ENCODE measurements at places on chromosomes 16 and 17.

GRCh38 chr17:37100231-37100630 lies 151.5 kb downstream of the AATF start:
- no peak for DNase-seq

- DNase-seq: no peak
Observed at GRCh38 chr17:1945621-1946020, 79.5 kb downstream of the RTN4RL1 start.

GRCh38 chr17:80356231-80356856 lies 58.6 kb upstream of the ENDOV start:
- DNase-seq: no peak

- DNase-seq: no peak
Observed at GRCh38 chr17:82911822-82912221, 72.0 kb upstream of the ZNF750 start.

- no peak for DNase-seq
Observed at GRCh38 chr17:56389356-56389755, 204.1 kb upstream of the NOG start.

- no peak for DNase-seq
Observed at GRCh38 chr17:81332914-81333528, 37.9 kb upstream of the SLC38A10 start.

DNA sequence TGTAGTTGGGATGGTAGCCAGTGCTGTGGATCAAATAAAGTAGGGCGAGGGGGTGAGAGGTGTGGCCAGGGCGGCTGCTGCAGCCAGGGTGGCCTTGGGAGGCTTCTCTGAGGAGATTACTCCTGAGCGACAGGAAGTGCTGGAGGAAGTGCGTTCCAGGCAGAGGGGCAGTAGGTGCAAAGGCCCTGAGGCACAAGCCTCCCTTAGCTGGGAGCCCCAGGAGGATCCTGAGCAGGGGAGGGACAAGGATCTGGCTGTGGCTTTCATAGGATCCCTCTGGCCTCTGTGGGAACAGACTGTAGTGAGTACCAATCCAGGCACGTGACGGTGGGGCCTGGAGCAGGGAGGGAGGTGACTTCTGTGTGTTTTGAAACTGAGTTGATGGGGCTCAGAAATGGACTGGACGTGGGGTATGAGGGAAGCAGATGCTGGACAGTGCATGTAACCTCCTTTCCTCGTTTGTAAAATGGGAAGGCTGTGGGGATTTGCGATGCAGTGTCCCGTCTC lies 2.8 kb downstream of the LLGL1 start:
- no peak for DNase-seq

GRCh38 chr16:11452298-11452697 lies 107.0 kb downstream of the RMI2 start:
- DNase-seq: no peak

DNA sequence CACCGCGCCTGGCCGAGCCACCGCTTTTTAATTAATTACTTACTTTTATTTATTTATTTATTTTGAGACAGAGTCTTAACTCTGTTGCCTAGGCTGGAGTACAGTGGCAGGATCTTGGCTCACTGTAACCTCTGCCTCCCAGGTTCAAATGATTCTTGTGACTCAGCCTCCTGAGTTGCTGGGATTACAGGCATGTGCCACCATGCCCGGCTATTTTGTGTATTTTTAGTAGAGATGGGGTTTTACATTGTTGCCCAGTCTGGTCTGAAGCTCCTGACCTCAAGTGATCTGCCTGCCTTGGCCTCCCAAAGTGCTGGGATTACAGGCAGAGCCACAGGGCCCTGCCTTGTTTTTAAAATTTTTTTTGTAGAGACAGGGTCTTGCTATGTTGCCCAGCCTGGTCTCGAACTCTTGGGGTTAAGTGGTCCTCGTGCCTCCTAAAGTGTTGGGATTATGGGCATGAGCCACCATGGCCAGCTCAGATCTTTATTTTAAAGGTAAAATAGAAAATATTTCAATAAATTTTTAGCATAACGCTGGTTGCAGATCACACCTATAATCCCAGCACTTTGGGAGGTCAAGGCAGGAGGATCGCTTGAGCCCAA lies 18.3 kb upstream of the NUDT16L1 start:
- no peak for DNase-seq

DNA sequence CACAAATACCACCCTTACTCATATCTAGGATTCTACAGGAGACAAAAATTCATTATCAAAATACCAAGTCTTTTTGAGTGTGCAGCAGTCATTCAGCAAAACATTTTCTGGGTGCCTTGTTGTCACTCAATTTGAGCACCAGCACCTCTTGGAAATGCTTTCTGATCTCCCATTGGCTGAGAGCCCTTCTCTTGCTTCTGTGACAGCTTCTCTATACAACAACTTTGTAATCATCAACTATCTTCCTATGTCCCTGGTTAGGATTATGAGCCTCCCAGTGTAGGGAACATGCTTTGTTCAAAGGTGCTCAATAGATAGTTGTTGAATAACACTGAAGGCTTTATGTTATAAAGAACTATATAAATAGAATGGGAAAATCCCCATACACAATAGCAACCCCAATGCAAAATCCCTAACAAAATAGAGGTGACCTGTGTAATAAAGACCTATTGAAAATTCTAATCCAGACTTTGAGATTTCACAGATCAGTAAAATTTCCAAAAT lies 10.3 kb upstream of the RAB11FIP4 start:
- DNase-seq: no peak

DNA sequence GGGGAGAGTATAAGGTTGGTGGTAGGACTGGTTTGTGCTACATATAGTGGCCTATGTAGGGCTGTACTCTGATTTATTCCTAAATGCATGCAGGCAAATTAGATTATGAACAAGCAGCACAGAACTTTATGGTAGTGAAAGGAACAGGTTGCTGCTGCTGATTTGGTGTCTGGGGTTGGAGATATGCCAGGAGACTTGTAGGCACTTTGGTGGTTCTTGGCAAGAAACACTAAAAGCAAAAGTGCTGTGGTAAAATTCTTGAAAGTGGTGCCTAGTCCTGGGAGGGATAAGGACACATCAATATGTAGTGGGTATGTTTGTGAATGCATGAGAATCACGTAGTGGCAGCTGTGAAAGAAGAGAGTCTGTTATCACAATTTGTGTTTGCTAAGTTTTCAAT lies 2126.0 kb downstream of the TP53TG3F start:
- no peak for DNase-seq

GRCh38 chr16:49854796-49855203 lies 1.1 kb downstream of the ZNF423 start:
- DNase-seq: no peak

- DNase-seq: no peak
Observed at GRCh38 chr17:79064026-79064425, 10.6 kb upstream of the ENGASE start.

- no peak for DNase-seq
Observed at GRCh38 chr16:4240624-4241023, 1.3 kb downstream of the SRL start.

DNA sequence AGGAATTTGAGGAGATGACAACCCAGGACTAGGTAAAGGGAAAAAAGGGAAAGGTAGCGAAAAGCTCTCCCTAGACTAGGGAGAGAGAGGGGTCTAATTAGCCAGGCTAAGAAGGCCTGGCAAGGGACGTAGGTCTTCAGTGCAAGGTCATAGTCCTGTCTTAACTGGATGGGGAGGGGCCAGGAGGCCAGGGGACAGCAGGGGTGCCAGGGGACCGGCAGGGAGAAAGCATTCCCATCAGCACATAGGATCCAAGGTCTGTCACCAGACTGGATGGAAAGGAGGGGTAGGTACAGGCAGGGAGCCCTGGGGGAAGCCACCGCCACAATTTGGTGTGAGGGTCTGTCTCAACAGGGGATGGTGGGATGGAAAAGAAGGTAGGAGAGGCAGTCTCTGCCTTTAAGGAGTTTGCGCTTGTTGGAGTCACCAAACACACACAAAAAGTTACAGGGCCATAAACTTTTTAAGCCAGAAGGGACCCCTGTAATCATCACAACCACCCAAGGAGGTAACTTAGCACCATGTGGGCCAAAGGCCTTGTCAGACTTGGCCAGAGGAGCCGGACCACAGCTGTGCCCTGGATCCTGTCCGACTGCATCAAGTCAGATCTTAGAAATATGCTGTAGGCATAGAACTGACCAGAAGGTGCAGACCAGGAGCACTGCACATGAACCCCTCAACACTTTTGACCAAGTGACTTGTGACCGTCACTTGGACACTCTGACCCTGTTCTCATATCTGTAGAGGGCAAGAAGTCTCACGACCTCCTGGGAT lies 10.0 kb downstream of the AXIN2 start:
- DNase-seq: no peak

DNA sequence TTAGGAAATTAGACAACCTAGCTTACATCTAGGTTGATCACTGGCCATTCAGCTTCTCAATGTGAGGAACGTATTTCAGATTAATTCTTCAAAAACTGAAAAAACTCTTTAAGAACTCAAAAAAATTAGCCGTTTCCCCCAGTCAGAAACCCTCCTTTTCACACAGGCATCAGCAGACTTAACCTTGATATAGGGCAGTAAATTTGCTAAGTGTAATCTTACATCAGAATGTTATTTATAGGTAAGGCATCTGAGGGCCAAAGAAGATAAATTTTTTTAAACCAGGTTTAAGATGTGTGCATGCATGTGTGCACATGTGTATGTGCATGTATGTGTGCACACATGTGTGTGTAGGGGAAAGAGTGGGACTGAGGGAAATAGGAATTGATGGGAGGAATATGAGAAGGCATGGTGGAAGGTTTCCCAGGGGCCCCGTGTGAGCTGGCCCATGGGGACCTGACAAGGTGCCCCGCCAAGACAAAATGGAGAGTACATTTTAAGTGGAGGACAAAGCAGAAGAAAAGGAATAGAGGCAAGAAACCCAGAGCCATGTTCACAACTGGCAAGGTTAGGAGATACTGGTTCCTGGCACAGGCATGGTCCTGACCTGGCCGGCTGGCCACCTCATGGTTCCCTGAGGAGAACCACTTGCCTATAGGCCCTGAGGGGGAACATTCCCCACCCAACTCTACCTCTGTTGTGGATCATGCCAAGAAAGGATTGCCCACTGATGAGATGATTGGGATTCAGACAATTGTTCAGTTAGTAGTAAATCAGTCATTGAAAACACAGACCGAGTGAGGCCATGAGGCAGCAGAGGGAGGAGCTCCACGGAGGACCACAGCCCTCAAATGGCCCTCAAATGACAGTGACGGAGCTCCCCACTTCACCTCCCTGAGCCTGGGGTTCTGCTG lies 33.0 kb downstream of the TEX2 start:
- DNase-seq: no peak

DNA sequence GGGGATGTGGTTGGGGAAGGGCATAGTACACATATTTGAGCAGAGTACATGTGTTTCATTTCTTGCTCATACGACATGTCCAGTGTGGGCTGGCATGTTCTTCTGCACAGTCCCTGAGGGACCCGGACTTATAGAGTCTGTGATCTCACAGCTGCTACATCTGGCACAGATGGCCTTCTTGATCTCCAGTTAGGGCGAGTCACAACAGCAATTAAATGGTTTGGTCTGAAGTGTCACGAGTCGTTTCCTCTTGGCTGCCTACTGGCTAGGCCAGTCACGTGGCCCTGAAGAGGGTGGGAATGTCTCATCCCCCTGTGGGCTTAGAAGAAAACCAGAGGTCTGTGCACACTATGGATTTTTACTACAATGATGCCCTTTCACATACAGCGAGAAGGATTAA lies 443.6 kb downstream of the WWOX start:
- no peak for DNase-seq

DNA sequence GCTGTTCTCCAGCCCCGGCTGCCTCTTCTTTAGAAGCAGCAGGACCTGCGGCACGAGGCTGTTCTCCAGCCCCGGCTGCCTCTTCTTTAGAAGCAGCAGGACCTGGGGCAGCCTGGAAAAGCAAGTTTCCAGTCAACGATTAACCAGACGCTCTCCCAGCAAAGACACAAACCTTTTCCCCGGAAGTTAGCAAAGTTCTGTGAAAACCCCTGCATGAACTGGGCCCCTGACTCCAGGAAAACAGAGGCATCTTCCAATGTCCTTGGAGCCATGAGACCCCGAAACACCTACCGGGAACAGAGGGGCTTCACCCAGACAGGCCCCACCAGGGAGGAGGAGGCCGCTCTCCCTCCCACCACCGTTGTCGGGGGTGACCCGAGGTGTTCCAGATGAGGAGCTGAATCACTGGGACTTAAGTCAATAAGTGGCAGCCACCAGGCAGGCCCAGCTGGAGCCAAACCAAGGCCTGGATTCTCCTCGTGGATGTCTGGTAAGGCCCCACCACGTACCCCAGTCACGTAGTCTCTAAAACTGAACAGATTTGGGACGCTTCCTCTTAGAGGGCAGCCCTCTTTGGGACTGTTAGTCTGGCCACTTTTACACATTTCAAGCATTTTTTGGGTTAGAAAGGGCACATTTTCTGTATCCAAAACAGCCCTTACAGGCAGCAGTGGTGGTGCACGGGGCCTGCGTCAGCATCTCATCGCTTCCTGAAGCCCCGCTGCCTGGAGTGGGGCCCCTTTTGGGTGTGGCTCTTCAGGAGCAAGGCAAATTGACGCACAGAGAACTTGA lies at the start of gene RPH3AL:
Gene RPH3AL (minus strand): TSS at position 387 of the 792 bp plus-strand sequence. CDS start 25,264 bp downstream, outside the sequence.
- no peak for DNase-seq

DNA sequence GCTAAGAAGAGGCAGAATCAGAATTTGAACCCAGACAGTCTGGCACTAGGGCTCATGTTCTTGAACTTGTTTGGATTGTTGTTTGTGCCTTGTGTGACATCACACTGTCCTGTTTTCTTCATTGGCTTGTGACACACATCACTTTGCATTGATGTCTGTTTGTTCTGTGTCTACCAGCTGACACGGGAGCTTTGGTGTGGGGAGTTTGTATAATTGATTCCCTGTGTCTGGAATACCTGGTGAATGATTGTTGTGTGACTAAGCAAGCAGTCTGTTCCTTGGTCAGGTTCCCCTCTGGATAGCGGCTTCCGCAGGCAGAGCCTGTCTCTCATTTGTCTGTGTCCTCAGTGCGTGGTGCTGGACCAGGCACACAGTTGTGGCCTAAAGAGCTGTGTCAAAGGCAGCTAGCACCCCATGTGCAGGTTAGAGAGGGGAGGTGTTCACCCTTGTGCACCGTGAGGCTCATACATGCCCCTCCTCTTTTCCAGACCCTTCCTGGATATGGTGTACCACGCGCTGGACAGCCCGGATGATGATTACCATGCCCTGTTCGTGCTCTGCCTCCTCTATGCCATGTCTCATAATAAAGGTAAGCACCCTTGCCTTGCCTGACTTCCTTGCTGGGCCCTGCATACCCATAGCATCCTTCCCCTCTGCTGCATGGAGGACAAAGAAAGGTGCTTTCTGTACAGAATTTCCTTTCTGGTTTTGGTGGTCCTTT lies 80.1 kb downstream of the CLEC16A start:
- DNase-seq: no peak

Data from activated naive CD4-positive, alpha-beta T cell treated with anti-CD3 and anti-CD28 coated beads, Interleukin-2, amount 50 U/mL, for 16 hours (primary cell).